ENCODE measurements at places on chromosomes 4 and X.
A peak's percentile ranks its signal among the peaks of the same experiment; 100 is the strongest.

DNA sequence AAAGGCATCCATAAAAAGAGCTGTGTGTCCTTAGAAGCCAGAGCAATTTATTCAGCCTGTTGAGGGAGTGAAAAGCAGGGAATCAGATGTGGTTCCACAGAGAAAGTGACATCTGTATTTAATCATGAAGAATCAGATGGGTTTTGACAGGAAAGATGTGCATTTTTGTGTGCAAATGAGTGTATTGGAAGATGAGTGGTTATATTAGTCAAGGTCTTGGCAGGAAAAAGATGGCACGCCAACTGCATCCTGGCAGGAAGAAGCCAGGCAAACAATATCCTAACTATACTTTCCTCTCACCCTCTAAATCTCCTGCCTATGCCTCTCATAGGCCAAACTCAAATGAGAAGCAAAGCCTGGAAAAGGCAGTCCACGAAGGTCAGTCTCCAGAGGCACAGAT, 59.1 kb downstream of the SCFD2 start:
- DNase-seq: peak; percentile 93

- DNase-seq: no peak
Measured at GRCh38 chrX:1025413-1025812, 187.0 kb downstream of the CRLF2 start.

GRCh38 chr4:187972135-187972534, 23.4 kb upstream of the ZFP42 start:
- DNase-seq: no peak

DNA sequence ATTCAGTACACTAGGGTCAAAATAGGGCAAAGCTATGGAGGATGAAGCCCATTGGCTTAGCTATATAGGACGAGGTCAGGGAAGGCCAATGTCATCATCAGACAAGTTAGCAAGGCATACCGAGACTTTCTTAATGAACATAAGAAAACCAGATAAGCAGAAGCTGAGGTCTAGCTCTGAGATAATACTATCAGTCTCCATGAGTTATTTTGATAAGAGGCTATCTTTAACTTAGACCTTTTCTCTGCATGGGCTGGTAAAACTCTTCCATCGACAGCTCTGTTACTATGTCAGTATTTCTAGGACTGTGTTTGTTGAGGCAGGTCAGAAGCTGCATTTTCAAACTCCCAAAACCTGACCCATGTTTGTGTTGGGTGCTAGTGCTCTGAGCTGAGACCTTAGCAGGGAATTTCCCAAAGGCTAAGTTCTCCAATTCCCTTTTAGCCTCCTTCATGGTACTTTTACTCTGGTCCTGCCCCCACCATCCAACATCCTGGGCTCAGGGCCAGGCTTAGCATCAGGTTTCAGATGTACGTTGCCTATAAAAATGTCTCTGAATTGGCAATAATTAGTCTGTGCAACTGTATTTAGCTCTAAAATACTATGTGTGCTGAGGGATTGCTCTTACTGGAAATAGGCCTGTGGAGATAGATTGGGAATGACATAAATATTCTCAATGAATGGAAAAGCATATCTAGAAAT, 29.3 kb upstream of the LRAT start:
- no peak for DNase-seq

- no peak for DNase-seq
Measured at GRCh38 chr4:2450394-2451035, 18.4 kb upstream of the RNF4 start.

GRCh38 chrX:56618323-56618722, 54.9 kb downstream of the UBQLN2 start:
- DNase-seq: no peak

Data from fibroblast of gingiva (primary cell).